ENCODE measurements at places on chromosomes 7 and 10. TPM values are rescaled to one million over a fixed set of nuclear protein-coding genes. Genes with fewer than 3 reads are reported as not detected.

Gene CFAP70
- 0.17 TPM for total RNA-seq

Gene CTNNA3
- 0.50 TPM for total RNA-seq

Gene BRAT1
- total RNA-seq, result 65.6 TPM

Gene CRYGN
- 0.59 TPM for total RNA-seq

Gene MYL10
- total RNA-seq, result not detected

Gene TMEM236
- total RNA-seq, result 0.03 TPM

- no peak for DNase-seq
Observed at GRCh38 chr7:111841596-111842205, 279.4 kb upstream of the IMMP2L start.

DNA sequence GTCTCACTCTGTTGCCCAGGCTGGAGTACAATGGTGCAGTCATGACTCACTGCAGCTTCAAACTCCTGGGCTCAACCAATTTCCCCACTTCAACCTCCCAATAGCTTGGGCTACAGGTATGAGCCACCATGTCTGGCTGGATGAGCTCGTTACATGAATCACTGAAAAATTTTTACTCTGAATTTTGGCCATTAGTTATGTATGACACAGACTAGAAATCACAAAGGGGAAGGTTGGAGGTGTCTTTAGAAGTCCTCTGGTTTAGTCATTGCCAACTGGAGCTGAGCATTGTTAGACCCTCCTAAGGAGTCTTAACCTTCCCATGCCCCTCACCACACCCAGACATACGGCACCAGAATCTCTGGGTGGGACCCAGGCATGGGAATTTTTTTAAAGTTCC is 34.7 kb downstream of the SVIL start:
- no peak for DNase-seq

DNA sequence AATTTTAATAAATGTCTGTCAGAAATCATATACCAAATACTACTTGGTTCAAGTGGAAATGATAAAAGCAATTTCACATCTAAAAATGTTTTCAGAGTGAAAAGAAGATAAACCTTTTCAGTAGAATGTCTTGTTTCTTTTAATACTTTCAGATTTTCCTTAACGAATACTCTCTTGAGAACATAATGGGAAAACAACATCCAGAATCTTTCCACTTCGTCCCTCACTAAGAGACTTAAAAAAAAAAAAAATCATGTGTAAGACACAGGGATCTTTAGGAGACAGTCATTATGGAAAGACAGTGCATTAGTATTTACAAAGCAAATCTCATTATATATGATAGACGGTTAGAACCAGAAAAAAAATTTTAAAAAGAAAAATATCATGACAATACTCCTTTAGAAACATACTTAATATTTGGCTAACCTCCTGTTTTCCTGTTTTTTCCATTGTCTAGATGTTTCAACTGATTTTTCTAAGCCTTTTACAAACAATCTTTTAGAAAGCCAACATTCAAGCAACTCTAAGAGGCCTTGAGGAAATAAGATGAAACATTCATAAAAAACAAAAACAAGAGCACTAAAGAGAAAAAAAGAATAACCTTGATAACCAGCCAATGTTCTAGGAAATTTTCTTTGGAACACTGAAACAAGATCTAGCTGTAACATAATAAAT is 339.9 kb upstream of the LRRN3 start:
- no peak for DNase-seq

- no peak for DNase-seq
Observed at GRCh38 chr7:105637755-105638154, 56.5 kb upstream of the EFCAB10 start.

DNA sequence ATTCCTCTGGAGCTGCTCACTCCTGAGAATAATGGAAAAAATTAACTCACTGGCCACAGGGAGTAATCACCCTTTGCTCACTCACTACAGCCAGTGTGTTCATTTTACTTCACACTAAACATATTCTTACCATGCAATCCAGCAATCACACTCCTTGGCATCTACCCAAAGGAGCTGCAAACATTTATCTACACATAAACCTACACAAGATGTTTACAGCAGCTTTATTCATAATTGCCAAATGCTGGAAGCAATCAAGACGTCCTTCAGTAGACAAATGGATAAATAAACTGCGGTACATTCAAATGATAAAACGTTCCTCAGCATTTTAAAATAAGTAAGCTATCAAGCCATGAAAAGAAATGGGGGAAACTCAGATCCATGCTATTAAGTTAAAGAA is 34.2 kb upstream of the POM121L12 start:
- no peak for DNase-seq

DNA sequence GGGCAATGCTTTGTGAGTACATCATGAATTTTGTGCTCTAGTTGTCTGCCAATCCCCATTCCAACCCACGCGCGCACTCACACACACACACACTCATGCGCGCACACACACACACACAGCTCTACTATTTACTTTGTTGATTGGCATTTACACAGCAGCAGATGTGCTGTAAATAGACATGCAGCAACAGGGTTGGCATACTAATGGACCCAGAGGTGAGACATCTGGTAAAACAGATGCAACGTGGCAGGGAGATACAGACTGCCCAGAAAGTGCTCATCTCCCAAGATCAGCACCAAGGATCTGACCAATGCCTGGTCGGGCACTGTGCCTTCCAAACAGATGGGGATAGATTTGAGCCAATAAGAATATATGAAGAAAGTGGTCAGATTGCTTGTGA is 873.0 kb downstream of the SORCS3 start:
- no peak for DNase-seq

- no peak for DNase-seq
Observed at GRCh38 chr10:11110539-11110938, 92.9 kb downstream of the CELF2 start.

DNA sequence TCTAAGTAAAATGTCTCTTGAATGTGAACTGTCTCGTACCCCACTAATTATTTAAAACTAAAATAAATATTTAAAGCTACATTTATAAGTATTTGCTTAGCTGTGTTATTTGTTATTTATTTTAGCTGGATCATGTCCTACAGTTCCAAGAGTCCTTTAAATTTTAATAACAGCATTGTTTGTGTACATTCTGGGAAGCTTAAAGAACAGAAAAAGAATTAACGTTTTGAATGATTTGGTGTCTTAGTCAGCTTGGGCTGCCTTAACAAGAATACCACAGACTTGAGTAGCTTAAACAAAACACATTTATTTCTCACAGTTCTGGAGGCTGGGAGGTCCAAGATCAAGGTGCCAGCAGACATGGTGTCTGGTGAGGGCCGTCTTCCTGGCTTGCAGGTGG is 107.4 kb downstream of the ITIH5 start:
- DNase-seq, result no peak

DNA sequence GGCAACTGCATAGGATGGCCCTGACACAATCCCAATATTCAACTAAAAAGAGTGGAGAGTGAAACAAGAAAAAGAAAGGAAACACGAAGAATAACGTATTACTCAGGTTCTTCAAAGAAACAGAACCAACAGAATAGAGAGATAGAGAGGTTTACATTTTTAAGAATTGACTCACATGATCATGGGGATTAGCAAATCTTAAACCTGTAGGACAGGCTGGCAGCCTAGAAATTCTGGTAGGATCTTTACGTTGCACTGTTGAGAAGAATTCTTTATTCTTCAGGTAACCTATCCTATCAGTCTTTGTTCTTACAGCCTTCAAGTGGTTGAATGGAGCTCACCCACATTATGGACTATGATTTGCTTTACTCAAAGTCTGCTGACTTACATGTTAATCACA is 103.9 kb downstream of the AASS start:
- DNase-seq, result no peak

- DNase-seq, result no peak
Observed at GRCh38 chr7:16891874-16892643, 10.3 kb upstream of the AGR3 start.

DNA sequence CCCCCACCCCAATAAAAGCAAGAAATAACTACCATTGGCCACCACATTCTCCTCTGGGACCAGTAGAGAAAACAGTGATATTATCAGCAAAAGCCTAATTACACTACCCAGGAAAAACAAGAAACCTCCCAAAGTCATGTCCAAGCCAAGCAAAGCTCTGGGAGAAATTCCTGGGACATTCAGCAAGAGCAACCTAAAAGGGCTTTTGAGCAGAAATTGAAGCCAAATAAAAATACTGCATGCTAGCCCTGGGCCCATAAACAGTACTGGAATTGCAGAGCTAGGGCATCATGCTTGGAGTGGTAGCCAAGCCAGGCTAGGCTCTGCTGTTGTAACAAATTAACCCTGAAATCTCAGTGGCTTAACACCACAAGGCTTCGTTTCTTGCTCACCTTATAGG is 347.9 kb downstream of the LRMDA start:
- no peak for DNase-seq

DNA sequence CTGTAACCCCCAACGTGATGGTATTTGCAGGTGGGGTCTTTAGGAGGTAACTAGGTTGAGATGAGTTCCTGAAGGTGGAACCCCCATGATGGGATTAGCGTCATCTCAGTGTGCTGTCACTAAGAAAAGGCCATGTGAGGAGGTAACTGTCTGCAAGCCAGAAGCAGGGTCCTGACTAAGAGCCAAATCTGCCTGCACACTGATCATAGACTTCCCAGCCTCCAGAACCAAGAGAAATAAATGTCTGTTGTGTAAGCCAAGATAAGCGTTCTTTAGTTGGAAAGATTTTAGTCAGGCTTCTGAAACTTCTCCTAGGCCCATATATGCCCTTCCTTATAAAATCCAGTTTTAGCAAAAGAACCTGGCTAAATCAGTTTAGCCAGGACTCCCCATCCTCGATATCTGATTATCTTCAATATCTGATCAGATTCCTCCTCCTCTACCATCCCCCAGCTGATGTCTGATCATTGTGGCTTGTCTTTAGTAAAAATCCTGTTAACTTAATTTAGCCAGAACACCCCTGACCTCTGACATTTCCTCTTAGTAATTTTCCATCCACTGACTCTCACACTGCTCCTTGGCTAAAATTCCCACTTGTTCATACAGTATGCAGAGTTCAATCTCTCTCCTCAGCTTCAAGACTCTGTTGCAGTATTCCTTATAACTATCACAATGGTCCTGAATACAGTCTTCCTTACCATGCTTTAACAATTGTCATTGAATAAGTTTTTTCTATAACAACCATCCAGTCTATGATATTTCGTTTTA is 835.4 kb upstream of the PHF14 start:
- no peak for DNase-seq

GRCh38 chr7:107219563-107220244 is 50.9 kb downstream of the HBP1 start:
- DNase-seq, result no peak

DNA sequence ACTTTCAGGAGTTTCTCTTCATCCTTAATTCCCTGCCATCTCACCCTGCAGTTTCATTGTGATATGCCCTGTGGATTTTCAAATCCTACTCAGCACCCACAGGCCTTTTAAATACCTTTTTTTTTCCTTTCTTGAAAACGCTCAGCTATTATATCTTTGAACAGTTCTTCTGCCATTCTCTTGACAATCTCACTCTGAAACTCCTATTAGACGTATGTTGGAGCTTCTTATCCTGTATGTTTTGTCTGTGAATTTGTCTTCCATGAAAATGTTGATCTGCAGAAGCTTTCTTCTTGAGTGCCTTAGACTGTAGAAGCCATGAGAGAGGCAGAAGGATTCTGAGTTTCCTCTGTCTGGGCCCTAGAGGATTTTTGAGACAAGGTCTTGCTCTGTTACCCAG is 18.9 kb upstream of the YAE1 start:
- peak; percentile 18 for DNase-seq

GRCh38 chr7:144628176-144628575 is 207.7 kb downstream of the TPK1 start:
- DNase-seq, result no peak

All from GM23338 (cell line).